Nucleus accumbens (tissue), 56 donors: ENCODE measurements at places on chromosomes 5 and 9.

DNA sequence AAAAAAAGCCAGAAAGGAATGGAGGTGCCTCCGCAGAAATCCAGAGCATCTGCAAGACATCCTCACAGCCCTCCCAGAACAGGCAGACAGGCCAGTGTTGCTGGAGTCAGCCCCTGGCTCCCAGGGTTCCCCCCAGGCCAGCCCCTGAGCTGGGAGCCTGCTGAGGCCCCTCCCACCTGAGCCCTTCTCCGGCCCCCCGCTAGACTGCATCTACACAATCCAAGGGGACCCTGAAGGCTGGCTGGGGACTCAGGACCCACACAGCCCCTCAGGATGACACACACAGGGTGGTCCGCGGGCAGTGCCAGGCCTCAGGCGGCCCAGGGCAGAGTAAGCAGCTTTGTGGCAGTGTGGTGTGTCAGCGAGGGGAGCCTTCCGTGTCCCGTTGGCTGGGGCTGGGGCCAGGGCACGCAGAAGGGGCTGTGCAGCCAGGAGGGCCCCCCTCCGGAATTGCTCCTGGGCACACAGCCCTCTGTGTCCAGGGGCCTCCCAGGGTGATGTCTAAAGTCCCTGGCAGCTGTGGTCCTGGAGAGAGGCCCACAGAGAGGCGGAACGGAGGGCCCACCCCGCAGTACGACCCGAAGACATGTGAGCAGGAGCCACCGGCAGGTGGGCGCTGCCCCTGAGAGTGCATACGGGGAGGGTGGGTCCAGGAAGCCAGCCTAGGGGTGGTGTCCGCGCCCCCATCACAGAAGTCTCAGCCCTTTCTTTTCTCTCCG lies 2.9 kb downstream of the TMEM250 start:
- no peak for DNase-seq

GRCh38 chr5:147734894-147735293 lies 47.6 kb downstream of the JAKMIP2 start:
- no peak for DNase-seq

DNA sequence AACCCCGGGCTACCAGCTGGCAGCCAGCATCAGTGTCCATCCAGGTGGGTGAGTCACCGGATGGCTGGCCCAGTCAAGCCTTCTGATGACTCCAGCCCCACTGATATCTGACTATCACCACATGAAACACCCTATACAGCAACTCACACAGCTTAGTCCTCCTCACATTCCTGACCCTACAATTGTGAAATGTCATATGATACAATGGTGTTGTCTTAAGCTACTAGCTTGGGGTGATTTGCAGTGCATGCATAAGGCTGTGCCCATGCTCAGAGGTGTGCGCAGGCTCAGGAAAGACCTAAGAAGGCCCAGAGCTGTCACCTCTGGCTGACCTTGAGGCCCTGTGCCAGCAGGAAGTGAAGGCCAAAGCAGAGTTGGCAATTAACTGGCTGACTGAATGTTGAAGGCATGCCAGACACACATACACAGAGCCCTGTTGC lies 21.5 kb upstream of the SEMA4D start:
- DNase-seq = no peak

DNA sequence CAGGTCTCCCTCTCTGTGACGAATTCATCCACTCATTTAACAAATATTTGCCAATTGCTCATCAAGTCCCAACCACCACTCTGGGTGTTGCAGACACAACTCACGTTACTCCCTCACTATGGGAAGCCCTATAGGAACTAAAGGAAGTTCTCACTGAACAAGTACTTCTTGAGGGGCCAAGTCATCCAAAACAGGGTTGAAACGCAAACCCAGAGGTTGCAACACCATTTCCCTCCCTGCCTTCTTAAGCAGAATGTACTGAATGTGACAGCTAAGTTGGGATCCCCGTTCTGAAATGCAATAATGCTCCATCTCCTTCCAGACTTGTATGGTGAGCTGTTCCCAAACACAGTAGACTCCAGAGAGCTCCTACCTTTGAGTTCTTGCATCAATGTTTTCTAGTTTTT lies 34.3 kb downstream of the EPB41L4B start:
- DNase-seq = no peak

- DNase-seq = peak; percentile 60
These were observed 1.9 kb upstream of the CNTFR start for GRCh38 chr9:34591248-34591916.

- DNase-seq = no peak
These were observed 36.1 kb upstream of the UBE2D2 start for GRCh38 chr5:139524940-139525585.

DNA sequence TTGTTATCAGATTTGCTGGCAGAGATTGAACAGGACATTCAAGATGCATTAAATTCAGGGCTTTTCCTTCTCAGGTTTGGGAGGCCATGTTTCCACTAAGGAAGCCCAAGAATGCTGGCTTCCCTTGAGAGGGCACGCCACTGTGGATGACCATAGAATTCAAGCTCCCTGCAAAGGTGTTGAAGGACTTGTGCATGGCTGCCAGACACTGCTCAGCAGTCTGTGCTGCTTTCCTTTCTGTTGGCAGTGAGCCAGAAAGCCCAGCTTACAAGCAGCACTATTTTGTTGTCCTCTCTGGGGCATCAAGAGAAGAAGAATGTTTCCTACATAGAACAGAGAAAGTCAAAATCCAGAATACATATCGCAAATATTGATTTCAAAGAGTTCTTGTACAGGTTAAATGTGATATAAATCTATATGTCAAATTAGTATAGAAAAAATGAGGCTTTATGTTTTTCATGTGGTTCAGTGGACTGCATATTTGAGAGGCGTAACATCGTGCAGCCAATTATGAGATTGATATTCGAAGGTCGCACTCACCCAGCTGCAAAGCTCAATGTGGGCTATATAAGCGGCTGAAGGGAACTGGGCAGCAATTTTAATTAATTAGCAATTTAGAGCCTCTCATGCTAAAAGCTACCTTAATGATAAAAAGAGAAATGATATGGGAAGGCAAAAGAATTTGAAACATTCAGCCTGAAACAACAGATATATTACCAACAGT lies 103.1 kb upstream of the ISL1 start:
- DNase-seq = peak; percentile 0

DNA sequence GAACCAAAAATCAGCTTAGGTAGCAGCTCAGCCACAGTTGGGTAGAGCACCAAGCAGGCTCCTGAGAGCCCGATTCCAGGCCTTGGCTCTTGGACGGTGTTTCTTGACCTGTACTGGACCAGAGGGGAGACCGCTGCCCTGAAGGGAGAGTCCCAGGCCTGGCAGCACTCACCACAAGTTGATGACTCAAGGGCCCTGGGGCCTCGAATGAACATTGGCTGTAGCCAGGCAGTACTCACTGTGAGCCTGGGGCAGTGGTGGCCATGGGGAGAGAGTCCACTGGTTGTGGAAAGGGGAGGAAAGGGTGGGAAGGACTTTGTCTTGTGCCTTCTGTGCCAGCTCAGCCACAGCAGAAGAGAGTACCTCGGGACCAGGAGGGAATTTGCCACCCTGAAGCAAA lies 166.1 kb downstream of the EDIL3 start:
- no peak for DNase-seq

- no peak for DNase-seq
These were observed 106.0 kb downstream of the CAAP1 start for GRCh38 chr9:26786564-26786963.

GRCh38 chr9:76987594-76988200 lies 31.8 kb upstream of the FOXB2 start:
- peak; percentile 2 for DNase-seq

DNA sequence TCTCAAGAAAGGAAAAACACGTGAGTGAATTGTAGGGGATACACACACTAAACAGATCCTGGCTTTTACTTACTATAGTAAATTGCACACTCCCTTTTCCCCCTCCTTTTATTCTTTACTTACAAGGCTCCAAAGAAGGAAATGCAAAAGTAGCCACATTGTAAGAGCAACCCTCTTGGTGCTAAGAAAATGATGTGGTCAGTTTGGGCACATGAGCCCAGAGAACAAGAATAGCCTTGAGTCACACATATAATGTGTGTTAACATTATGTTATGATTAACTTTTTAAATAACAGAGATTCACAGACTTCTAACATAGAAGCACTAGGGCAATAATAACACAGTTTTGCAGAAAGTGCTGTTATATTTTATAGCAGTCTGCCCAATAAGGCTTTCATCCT lies 48.5 kb downstream of the PCSK5 start:
- no peak for DNase-seq

DNA sequence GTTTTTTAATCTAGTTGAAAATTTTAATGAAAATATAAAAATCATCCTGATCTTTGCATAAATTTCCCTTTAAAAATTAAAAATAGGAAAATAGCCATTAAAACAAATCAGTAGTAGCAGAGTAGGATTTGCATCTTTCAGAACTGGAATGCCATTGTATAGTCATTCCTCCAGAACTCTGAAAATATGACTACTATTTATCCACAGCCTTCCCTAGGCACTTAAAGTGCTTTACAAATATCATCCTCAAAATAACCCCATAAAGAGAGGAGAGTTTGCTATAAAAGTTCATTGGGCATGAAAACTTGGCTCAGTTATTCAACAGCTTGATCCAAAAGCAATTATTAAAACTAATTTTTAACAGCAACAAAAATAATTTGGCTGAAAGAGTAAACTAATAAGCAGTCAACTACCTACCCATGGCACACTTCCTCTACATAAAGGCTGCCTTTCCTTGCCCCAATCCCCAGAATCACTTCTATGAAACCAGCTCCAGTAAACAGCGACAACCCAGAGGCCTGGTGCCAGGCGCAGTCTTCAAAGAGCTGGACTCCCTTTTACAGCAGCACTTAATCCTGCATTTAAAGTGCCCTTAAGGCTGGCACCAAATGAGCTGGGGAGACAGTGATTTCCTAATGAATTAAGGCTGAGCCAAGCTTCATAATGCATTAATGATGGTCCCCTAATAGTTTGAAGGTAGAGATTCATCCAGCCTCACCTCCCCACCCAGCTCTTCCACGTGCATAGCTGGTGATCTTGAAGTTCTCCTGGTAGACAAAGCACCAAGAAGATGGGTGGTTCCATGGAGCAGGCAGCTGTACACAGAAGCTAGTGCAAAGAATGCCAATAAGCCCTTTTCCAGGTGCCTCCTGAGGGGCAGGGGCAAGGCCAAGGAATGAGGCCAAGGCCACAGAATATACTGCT lies 36.1 kb downstream of the LHFPL2 start:
- no peak for DNase-seq

GRCh38 chr5:149782895-149783586 lies 52.9 kb downstream of the PPARGC1B start:
- DNase-seq = no peak

DNA sequence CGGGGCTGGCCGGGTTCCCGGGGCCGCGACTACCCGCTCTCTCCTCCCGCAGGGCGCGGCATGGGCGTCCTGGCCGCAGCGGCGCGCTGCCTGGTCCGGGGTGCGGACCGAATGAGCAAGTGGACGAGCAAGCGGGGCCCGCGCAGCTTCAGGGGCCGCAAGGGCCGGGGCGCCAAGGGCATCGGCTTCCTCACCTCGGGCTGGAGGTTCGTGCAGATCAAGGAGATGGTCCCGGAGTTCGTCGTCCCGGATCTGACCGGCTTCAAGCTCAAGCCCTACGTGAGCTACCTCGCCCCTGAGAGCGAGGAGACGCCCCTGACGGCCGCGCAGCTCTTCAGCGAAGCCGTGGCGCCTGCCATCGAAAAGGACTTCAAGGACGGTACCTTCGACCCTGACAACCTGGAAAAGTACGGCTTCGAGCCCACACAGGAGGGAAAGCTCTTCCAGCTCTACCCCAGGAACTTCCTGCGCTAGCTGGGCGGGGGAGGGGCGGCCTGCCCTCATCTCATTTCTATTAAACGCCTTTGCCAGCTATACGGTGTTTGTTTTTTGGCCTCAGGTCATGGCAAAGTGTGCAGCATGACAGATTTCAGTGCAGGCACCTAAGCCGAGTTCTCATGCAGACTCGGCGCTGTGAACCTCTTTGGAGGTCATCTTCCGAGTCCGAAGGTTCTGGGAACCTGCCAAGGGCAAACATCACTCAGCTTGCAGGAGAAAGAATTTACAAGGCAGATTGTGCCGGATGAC lies 516 bp downstream of the MRPL41 start:
- no peak for DNase-seq

GRCh38 chr5:123035918-123036390 lies 571 bp downstream of the PPIC start:
- DNase-seq = no peak
